ENCODE measurements at places on chromosomes 7 and 10.

GRCh38 chr10:113320211-113320610 is 232.6 kb upstream of the HABP2 start:
- no peak for DNase-seq

GRCh38 chr7:128948312-128948973 is 10.7 kb downstream of the IRF5 start:
- DNase-seq = no peak

DNA sequence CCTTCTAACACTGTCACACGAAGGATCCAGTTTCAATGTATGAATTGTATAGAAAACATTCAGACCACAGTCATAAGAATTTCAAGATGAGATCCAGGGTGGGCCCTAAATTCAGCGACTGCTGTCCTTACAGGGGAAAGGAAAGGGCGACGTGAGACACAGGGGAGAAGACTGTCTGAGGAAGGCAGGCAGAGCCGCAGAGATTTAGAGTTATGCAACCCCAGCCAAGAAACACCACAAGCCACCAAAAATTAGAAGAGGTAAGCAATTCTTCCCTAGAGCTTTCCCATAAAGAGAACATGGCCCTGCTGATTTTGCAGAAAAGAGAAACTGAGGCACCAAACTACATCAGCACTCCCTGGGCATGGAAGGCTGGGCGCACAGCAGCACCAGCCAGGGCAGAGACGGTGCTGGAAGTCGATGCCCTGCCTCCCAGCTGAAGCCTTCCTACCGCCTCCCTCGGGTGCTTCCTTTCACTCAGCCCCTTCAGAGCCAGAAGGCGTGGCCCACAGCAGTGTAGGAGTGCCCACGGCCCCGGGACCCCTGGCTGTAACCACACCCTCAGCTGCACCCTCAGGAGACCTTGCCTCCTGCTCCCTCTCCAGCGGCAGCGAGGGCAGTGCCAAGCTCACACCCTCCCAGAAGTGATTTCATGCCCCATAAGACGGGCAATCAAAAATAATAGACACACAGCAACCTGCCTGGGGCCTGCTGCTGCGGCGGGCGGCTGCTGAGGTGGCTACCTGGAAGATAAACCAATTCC is 81.0 kb upstream of the LRRC4 start:
- DNase-seq = no peak

DNA sequence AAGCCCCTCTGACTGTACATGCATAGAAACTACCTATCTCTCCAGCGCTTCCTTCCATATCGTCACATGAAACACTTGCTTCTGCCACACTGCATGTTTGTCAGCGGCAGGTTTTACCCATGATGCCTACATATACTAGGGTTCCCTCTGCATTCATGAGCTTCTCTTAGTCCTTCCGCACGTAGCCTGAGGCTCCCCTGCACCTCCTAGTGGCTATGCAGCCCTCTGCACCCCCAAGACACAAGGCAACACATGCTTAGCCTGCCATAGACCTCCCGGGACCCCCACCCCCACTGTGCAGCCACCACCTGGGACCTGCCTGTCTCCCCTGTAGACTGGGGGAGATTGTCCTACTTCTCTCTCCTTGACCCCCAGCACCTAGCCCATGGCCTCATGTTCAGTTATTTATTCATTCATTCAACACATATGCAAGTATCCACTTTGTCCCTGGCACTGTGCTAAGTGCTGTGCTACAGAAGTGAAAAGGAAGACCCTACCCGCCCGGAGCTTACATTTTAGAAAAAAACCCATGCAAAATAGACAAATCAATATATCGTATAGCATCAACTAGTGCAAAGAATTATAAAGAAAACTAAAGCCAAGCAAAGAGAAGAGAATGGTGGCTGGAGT is 23.5 kb downstream of the TMEM273 start:
- DNase-seq = no peak

DNA sequence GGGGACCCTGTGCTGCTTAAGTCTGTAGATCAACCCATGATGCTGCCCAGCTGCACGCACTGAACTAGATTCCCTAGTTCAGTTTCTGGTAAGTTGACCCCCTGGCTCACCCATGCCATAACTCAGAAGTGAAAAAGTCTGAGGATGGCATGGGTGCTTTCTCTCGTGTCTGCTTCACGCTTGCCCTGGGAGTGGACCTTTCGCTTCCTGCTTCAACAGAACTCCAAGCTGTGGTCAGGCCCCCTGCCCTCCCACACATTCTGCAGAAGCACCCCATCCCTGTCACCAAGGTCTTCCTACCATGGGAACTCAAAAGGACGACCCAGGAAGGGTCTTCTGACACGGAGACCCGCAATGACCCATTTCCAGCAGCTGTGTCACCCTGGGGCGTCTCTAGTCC is 39.9 kb downstream of the LRRC18 start:
- DNase-seq = no peak

DNA sequence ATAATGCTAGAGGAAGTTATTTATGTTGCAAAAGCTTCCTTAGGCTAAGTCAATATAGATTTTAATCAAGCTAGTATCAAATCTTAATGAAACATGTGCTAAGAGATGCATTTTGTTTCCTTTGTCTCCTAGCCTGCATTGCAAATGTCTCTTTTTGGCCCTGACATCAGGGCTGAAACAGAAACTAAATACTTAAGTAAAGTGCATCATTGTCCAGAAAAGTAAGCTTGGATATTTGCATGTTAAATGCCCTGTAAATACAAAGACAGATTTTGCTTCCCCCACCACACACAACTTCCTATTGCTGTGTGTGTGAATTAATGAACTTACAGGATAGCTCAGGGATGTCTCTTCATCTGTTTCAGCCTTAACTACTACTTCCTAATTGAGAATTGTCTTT is 10.0 kb upstream of the STAMBPL1 start:
- DNase-seq = no peak

GRCh38 chr10:63388421-63389031 is 77.3 kb downstream of the JMJD1C start:
- peak; percentile 34 for DNase-seq

GRCh38 chr10:121484401-121484800 is 113.8 kb downstream of the FGFR2 start:
- no peak for DNase-seq

DNA sequence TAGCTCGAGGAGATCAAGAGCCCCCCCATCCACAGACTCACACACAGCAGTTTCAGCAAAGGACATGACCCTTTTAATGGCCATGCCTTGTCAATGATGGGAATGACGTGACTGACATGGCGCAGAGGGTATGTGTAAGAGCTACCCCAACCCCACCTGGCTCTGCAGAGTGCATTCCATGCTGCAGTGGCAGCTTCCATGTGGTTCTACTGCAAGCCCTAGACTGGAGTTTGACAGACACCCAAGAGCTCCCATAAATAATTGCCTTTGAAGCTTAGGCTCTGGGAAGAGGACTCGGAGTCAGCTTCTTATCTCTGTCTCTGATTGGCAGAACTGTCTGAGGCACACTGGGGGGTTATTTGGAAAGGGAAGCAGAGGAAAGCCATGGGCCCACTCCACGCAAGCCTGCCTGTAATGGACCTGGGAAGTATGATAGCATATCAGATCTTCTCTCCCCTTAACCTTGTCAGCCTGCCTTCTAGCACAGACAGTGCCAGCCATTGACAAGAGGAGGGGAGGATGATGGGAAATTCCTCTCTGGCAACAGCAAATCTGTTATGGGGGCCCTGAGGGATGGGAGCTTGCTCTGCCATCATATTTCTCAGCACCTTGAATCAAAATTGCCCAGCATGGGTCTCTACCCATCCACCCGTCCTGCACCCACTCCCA is 478.5 kb upstream of the PODXL start:
- DNase-seq = no peak

DNA sequence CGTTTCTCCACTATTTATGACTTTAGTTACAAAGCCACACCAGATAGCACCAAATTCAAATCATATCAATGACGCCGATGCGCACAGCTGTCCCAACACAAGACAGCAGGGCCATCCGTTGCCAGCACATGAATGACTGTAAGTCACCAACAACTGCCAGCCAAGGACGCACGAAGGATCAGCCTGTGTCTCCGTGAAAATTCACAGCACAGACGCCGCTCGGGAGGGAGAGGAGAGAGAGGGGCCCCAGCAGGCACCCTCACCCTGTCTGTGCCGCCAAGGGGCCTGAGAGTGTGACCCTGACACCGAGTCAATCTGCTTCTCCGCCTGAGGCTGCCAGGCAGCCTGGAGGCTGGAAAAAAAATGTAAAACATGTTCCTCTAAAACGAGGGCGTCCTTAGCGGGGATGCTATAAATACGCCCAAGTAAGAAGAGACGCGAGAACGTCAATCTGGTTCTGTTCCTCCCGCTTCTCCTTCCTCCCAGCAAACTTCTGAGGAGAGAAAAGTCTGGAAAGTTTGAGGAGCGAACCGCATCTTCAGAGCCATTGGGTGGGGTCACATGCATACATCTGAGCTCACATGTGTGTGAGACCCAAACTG is 111.2 kb downstream of the PTPRN2 start:
- no peak for DNase-seq

- no peak for DNase-seq
Observed at GRCh38 chr10:88838766-88839350, 12.8 kb downstream of the ANKRD22 start.

- DNase-seq = no peak
Observed at GRCh38 chr10:49089557-49090188, 25.6 kb downstream of the VSTM4 start.

DNA sequence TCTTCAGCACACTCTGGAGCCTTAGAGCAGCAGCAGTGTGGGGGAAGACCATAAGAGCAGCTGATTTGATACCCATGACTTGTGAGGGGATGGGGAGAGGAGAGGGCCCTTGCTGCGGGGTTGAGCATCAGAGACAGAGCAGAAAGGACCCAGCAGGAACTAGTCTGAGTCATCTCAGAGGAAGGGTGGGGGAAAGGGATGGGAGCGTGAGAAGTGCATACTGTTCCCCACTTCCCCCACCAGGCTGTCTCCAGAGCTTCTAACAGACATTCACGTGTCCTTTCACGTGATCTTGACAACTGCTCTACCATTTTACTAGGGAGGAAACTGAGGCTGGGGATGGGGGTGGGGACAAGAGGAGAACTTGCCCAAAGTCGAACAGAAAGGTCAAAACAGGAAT is 38.7 kb downstream of the FAM241B start:
- DNase-seq = no peak

DNA sequence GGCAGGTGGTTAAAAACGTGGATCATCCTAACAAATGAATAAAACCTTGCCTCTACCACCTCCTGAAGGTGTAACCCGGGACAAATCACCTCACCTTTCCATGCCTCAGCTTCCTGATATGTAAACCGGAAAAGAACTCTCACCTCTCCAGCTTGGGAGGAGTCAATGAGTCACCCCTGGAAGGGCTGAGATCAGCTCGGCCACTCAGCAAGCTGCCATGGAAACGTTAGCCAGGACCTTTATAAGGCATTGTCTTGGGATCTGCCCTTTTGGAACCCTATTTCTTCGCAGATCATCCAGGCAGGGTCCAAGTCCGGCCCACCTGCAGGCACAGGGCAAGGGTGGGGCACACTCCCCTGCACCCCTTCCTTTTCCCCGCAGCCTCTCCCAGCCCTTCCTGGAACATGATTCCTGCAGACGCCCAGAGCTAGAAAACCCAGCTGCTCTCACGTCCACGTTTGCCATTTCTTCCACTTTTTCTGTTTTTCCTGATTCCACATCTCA is 81.6 kb upstream of the PFKP start:
- peak; percentile 82 for DNase-seq

DNA sequence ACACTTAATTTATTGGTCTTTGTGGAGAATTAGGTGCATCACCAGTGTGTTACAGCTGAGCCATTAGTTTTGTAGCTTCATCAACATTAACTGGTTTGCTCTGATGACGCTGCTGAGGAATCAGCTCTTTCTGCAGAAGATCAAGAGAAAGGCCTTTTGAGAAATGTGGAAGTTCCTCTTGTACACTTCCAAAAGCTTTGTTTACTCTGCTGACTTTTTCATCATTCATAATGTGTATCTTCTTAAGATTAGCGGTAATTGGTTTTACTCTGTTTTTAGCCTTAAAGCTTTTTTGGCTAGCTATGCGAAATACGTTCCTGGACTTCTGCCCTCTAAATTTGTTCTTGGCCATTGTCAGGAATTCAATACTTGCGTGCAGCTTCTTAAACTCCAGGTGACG is 8.2 kb upstream of the PHYH start:
- no peak for DNase-seq

DNA sequence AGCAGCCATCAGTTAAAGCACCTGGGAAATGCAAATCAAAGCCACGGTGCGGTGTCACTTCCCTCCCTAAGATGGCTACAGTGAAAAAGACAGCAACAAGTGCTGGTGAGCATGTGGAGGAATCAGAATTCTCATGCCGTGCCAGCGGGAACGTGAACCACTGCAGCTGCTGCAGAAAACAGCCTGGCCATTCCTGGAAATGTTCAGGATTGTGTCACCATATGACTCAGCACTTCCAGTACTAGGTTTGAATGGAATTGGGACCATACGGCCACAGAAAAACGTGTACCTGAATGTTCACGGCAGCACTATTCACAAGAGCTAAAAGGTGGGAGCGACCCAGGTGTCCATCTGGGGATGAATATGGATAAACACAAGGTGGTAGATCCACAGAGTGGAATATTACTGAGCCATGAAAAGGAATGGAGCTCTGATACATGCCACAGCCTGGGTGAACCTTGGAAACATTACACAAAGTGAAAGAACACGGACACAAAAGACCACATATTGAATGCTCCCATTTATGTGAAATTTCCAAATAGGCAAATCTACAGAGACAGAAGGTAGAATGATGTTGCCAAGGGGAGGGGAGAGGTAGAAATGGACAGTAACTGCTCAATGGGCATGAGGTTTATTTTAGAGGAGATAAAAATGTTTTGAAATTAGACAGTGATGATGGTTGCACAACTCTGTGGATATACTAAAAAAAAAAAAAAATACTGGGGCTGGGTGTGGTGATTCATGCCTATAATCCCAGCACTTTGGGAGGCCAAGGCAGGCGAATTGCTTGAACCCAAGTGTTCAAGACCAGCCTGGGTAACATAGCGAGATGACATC is 61.6 kb downstream of the MICALL2 start:
- no peak for DNase-seq

DNA sequence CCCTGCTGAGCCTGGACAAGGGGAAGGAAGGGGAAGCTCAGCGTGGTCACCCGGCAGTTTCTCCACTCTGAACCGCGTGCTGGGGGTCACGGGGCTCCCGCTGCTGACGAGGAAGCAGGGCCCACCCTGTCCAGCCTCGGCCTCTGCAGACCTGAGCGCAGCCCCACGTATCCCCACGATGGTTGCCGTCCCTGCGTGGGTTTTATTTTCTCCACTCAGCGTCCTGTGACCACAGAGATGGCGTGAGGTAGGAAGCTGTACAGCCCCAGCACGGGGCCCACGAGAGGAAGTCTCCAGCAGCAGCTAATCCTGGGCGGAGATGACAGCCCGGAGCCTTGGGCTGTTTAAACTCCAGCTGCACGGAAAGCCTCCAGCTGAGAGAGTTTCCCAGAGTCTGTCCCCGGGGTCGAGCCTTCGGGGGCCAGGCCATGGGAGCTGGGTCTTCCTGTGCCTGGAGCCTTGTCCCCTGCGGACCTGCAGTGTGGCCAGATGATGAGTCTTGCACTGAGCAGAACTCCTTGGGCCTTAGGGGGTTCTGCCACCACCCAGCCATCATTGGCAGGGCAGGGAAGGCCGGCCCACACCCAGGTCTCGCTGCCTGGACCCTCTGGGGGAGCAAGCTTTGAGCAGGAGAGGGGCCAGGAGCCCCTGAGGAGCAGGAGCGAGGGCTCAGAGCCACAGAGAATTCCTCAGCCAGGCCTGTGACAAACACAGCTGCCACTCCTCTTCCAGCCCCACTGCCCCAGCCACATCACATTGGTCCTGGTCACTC is 72.8 kb upstream of the FAM20C start:
- DNase-seq = no peak
